ENCODE measurements at places on chromosomes 16 and 17. TPM values are rescaled to one million over a fixed set of nuclear protein-coding genes. Genes with fewer than 3 reads are reported as not detected.

The C16orf54 gene
- not detected for polyA plus RNA-seq

The CD7 gene
- not detected for polyA plus RNA-seq

The TVP23A gene
- 7.7 TPM for polyA plus RNA-seq

The OTOA gene
- not detected for polyA plus RNA-seq

The SPPL2C gene
- polyA plus RNA-seq: not detected

The CD300A gene
- polyA plus RNA-seq: not detected

The SULT1A4 gene
- polyA plus RNA-seq: 0.46 TPM

Measured in Purkinje cell (primary cell).